CD4-positive, alpha-beta T cell treated with Interleukin-17A for 4 hours (primary cell): ENCODE measurements at places on chromosomes 3 and 15.

GRCh38 chr3:175193815-175194518 is 334.8 kb downstream of the NAALADL2 start:
- no peak for DNase-seq

DNA sequence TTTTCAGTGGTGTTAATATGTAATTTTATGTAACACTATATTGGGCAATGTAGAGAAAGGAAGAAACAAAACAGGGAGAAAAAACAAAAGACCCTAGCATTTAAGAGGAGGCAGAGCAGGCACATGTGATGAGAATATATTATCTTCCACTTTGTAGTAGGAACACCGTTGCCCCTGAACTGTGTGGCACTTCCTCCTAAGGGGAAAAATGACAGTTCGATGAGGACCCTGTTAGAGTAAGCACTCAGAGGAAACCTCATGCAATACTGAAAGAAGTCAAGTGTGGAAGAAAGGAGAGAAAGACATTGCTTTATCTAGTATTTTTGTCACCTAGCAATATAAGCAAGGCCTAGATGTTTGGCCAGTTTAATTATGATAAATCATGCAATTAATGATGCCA is 32.2 kb downstream of the ARPP21 start:
- DNase-seq: no peak

GRCh38 chr3:46524008-46524407 is 26.2 kb downstream of the RTP3 start:
- DNase-seq: no peak

DNA sequence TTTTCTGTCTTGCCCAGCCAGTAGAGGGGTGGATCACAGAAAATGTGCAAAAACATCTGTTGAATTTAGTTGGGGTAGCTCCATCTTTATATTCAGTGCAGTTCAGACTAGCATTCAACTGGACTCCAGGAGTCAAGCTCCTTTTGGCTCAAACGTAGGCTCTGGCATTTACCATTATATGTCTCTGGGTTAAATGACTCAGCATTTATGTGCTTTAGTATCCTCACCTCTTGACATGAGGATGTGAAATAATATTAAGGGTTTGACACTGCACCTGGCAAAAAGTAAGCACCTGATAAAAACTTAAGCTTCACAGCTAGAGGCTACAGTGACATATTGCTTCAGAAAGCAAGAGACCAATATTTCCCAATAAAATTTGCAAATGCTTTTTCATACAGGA is 14.8 kb downstream of the PRC1 start:
- no peak for DNase-seq

- no peak for DNase-seq
Observed at GRCh38 chr15:69035205-69035917, 20.9 kb downstream of the NOX5 start.

GRCh38 chr3:158802409-158803268 is 785 bp downstream of the MFSD1 start:
- DNase-seq: peak; percentile 27

DNA sequence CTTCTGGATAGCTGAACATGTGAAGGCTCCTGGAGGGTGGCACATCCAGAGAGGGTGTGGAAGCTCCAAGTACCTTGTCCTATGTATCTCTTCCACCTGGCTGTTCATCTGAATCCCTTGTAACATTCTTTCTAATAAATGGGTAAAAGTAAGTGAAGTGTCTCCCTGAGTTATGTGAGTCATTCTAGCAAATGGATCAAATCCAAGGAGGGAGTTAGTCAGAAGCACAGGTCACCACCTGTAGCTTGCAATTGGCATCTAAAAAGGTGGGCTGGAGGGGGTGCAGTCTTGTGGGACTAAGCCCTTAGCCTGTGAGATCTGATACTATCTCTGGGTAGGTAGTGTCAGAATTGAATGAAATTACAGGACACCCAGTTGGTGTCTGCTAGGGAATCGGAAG is 71.0 kb downstream of the WWTR1 start:
- DNase-seq: no peak

GRCh38 chr3:48084170-48084569 is 68.0 kb upstream of the MAP4 start:
- no peak for DNase-seq

- no peak for DNase-seq
Observed at GRCh38 chr15:99571299-99571698, 5.5 kb downstream of the MEF2A start.

- DNase-seq: no peak
Observed at GRCh38 chr15:32746116-32746857, 28.5 kb downstream of the GREM1 start.

- DNase-seq: no peak
Observed at GRCh38 chr15:95953032-95953431, 377.5 kb upstream of the NR2F2 start.
